ENCODE measurements at places on chromosomes 1 and 21.

GRCh38 chr1:244792188-244792850, 43.1 kb upstream of the COX20 start:
- DNase-seq = no peak

GRCh38 chr21:41410767-41411448, 15.1 kb upstream of the MX1 start:
- DNase-seq = no peak

- DNase-seq = no peak
These were observed 59.3 kb downstream of the EPHB2 start for GRCh38 chr1:22769932-22770331.

GRCh38 chr21:39094847-39095579, 88.2 kb downstream of the PSMG1 start:
- no peak for DNase-seq

DNA sequence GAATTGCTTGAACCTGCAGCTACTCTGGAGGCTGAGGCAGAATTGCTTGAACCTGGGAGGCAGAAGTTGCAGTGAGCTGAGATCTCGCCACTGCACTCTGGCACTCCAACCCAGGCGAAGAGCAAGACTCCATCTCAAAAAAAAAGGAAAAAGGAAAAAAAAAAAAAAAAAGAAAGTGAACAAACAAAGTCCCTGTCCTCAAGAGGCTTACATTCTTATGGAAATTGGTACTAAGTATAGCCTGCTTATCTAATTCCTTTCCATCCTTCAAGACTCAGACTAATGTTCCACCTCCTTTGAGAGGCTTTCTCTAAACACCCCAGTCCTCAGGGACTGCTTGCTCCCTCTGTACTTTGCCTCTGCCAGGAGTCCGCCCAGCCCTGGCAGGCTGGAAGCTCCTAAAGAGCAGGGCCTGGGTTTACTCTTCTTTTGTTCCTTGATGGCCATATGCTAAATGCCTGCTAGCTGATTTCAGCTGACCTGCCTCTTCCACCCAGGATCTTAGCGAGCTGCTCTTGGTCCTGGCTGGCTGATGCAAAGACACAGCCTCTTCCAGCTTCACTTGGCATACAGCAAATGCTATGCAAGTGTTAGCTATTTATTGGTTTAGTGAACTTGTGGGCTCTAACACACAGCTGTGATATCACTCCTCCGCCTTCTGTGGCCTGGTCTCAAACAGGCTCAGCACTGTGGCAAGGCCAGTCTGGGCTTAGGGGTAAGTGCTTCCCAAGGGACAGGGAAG, 9.8 kb downstream of the SLC9A1 start:
- no peak for DNase-seq

DNA sequence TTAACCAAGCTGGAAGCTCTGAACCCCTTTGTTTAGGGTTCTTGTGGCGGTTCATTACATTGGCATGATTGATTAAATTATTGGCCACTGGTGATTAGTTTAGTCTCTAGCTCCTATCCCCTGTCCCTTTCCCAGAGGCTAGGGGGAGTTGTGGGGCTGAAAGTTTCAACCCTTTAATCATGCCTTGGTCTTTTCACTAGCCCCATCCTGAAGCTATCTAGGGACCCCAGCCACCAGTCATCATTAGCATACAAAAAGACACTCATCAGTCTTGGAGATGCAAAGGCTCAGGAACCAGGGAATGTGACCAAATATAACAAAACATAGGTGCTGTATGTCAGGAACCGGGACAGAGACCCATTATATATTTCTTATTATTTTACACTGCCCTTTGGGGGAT, 34.7 kb upstream of the SNX27 start:
- DNase-seq = no peak

DNA sequence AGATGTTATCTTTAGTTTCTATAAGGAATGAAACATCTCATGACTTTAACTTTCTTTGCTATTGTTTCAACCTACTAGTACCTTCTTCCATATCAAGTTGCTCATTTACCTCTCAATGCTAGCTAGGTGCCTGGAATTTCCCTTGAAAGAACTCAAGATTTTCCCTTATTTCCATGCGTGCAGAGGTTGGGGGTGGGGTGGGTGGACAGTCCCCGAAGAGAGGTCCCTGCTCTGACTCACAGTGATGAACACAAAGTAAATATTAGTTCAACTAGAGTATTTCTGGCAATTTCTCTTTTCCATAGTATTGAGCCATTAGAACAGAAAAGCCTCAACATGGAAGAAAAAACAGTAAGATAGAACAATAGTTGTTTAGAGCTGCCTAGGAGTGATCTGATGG, 239.0 kb upstream of the ZP4 start:
- no peak for DNase-seq

DNA sequence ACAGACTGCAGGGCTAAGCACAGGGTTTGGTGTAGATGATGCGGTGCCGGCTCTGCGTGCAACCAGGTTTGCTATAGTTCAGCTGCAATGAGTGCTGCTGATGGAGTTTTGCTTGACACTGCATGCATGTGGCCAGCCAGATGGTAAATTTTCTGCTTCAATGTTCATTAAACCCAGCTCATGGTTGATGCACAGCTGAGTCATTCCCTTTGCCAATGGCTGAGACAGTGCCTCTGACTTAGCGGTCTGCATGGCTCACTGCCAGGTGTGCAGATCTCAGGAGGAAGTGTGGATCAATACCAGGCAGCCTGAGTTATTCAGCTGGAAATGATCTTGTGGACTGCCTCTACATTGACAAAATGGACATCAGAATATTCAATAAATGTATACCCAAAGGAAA, 172.7 kb upstream of the ZP4 start:
- peak; percentile 37 for DNase-seq

GRCh38 chr1:145785547-145785946, 38.3 kb downstream of the RNF115 start:
- no peak for DNase-seq

DNA sequence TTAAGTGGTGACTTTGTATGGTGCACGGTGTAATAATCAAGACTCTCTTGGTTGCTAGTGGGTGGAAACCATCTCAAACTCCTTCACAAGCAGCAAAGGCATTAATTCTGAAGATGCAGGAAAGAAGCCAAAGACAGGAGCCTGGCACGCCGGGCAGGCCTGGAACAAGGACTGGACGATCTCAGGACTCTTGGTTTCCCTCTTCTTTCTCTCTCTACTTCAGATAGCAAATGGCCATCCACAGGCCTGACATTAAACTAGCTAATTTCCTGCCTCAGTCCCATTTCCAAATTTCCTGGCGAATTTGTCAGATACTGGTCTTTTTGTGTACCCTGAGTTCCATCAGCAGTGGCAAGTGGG, 28.2 kb downstream of the STYXL2 start:
- DNase-seq = no peak

DNA sequence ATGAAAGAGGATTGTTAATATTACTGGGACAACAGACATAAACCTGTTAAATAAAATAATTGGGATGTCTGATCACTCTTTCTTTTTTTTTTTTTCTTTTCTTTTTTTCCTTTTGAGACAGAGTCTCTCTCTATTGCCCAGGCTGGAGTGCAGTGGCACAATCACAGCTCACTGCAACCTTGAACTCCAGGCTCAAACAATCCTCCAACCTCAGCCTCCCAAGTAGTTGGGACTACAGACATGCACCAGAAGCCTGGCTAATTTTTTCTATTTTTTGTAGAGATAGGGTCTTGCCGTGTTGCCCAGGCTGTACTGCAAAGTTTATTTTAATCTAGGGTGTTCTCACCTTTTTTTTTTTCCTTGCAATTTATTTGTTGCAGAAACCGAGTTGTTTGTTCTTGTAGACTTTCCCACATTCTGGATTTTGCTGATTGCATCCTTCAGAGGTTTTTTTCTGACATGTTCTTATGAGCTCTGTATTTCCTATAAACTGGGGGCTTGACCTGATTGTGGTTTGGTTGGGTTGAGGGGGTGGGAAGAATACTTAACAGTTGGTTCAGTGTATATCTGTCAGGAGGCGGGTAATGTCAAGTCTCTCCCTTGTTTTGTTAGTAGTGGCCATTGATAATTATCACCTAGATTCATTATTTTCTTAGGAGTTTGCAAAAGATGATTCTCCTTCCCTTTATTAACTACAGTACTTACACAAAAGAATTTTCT, 125.2 kb downstream of the MAST2 start:
- no peak for DNase-seq

- no peak for DNase-seq
These were observed 22.8 kb downstream of the TMEM50A start for GRCh38 chr1:25360596-25361581.

- DNase-seq = no peak
These were observed 107.3 kb downstream of the NMNAT2 start for GRCh38 chr1:183310753-183311479.

GRCh38 chr1:44036409-44037139, 5.3 kb upstream of the SLC6A9 start:
- DNase-seq = peak; percentile 55

GRCh38 chr21:41186755-41187536, 19.0 kb downstream of the BACE2 start:
- DNase-seq = no peak

- DNase-seq = no peak
These were observed 211.4 kb upstream of the NRIP1 start for GRCh38 chr21:15276243-15276642.

- DNase-seq = no peak
These were observed 53.8 kb upstream of the NEK2 start for GRCh38 chr1:211729238-211729637.

GRCh38 chr1:226479474-226479873, 69.1 kb upstream of the STUM start:
- no peak for DNase-seq

DNA sequence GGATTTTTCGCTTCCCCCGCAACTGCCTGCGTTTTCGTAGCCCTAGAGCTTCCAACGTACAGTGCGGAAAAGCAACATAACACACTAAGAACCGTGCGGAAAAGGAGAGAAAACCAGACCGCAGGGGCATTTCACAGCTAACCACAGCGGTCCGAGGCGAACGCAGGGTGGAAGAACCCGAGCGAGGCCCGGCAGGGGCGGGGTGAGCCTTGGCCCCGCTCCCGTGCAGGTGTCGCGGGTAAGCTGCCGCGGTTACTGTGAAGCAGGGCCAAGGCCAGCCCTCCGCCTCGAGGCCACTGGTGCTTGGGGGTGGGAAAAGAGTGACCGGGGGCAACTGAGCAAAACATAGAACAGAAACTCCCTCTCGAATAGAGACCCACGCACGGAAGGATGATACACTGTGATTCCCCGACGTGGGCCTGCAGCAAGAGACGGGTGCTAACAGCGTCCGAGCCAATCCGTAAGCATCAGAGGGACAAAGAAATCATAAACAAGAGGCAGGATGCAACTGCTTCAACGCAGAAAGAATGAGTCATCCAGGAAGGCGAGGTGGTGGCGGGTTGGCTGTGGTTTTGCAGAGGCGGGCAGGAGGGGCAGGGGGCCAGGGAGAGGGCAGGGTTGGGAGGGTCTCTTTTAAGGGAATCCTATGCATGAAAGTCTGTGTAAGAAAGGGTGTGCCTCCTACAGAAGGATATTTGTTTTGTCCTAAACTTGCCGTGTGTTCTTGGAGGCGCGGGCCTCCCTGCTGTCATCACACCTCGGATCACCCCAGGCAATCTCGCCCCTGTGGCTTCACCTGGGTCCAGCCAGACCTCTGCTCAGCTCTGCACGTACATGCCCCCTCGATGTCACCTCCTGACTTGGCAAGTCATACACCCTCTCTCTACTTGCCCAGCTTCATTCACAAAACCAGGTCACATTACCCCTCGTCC, 7.3 kb downstream of the GNG4 start:
- DNase-seq = no peak

DNA sequence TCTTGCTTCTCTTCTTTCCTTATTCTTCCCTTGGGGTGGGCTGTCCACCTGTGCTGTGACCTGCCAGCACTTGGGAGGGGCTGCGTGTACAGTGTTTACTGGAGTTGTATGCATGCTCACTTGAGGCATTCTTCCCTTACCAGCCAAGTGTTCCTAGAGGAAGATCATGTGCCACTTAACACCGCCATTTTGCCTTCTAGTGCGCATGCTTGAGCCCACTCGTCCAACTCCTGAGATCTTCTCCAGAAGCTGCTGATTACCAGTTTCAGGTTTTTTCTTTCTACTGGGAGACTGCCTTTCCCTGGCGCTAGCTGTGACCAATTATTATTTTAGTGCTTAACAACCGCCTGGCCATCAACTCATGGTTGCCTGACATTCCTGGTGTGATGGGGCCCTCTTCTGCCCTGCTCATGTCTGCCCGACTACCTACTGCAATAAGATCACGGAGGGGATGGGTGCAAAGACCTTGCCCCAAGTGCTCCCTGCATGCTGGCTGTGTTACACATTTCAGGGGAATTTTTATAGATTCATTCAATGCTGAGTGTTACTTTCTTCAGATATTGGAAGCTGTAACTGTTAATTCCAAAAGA, 74.2 kb upstream of the B3GALT5 start:
- DNase-seq = no peak

- no peak for DNase-seq
These were observed 11.2 kb downstream of the EPHA10 start for GRCh38 chr1:37753473-37754321.

DNA sequence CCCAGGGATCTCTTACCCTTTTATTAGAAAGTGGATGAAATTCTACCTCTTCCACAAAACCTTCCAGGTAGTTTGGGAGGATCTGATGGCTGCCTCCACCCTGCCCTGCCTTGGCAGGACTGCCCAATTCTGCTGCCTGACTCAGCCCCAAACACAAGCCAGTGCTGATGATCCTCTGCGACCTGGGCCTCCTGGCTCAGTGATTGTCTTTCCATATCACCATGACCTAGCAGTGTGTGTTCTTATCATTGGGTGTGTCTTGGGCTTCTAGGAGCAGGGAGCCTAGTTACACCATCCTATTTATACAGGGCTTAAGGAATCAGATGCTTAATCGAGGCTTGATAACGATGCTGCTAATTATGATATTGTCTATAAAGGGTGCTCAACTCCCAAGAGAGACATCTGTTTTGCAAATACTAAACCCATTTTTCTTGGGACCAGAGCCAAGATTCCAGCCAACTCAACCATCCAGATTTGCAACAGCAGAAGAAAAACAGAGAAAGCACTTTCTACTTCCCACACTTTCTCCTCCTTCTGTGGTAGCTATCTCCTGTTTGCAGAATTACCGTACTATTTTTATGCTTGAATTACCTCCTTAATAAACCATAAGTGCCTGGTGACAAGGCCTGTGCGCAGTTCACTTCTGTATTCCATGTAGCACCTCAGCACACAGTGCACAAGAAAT, 36.5 kb upstream of the KIF21B start:
- DNase-seq = no peak

DNA sequence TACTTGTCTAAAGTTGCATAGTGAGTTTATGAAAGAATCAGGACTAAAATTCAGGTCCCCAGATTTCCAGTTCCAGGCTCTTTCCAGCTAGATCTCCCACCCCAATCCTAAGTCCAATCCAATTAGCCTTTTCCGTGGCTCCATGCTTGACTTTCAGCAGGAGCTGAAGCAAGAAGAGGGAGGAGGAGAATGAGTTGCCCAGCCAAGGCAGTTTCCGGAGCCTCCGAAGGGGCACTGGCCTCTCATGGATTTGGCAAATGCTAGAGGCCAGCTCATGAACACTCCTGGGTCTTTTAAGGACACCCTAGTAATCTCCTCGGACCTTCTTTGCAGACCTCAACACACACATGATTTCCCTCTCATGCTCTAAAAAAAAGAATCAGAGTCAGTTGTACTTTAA, 10.5 kb upstream of the LRRC52 start:
- no peak for DNase-seq
